ENCODE measurements at places on chromosomes 13 and 19.

DNA sequence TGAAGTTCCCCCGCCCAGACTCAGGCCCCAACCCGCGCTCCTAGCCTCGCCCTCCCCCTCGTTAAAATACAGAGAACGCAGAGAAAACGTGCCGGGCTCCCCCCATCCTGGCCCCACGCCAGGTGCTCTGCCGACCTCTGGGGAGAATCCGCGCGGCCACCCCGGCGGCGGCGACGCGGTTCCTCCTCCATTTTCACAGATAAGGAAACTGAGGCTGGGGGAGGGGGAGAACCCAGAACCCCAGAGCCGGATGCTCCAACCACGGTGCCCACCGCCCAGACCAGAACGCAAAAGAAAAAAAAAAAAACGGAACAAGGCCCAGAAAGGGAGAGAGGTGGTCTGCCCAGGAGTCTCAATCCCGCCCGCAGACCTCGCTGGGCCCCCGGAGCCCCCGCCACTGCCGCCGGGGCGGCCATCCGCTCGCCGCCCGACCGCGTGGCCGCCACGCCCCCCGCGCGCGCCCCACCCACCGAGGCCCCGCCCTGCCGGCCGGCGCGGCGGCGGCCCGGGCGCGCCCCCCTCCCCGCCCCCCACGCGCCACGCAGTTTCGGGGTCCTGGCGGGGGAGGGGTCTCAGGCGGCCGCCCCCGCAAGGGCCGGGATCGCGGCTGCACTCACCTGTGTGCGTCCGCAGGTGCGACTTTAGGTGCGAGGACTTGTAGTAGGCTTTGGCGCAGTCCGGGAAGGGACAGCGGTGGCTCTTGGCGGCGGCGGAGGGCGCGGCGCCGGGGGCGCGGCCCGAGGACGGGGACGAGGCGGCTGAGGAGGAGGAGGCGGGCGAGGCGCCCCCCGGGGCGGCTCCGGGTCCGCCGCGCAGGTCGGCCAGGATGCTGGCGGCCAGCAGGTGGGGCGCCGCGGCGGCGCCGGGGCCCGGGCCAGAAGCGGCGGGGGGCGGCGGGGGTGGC, 703 bp downstream of the KLF16 start:
- no peak for DNase-seq

DNA sequence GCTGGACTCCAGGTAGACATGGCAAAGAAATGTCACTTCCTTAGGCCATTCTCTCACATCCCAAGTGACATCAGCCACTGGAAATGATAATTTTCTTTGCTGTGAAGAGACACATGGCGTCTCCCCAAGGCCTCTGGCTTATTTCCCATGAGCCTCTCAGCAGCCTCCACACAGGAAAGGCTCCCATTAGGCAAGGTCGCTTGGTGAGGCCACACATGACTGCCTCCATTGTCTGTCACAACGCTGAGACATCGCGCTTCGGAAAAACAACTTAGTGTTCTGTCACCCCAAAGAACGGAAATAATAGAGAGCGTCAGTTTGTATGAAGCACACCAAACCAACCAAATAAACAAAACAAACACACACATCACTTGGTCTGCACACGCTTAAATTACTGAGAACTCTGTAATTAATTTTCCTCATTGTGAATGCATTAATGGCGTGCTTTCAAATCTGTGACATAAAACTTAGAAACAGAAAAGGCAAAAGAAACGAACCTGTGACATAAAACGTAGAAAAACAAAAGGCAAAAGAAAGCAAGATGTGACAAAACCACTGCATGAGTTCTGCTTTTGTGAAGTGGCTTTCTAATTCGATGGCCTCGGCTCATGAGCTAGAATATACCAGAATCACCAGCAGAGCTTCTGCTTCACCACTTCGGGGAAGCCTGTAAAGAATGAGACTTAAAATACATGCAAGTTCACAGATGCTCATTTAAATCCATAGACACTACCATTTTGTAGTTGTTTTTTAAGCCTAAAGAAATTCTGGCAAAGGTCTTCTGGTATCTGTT, 404.2 kb upstream of the SGCG start:
- no peak for DNase-seq

DNA sequence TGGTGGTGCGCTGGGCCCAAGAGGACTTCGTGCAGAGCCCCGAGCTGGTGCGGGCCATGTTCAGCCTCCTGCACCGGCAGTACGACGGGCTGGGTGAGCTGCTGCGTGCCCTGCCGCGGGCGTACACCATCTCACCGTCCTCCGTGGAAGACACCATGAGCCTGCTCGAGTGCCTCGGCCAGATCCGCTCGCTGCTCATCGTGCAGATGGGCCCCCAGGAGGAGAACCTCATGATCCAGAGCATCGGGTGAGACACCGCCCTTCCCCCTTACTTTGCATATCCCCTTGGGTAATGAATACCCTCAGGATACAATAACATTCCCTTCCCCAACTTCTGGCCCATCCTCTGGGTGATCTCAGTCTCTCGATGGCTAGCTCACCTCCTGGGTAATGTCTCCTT, 60.9 kb downstream of the RYR1 start:
- no peak for DNase-seq

DNA sequence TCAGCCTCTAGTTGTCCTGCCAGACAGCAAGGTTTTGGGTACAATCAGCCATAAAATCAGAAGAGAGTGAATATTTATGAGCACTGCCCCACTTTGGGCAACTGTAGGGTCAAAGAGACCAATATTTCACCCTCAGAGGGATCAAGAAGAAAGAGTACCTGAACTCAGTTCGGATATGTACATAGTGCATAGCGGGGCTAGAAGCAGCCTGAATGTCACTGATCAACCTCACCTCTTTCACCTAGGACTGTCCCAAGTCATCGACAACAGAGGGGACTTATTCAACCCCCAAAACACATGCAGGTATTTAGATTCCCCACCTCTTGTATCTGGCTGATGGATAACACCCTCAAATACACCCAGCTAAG, 446.9 kb downstream of the COG6 start:
- no peak for DNase-seq

DNA sequence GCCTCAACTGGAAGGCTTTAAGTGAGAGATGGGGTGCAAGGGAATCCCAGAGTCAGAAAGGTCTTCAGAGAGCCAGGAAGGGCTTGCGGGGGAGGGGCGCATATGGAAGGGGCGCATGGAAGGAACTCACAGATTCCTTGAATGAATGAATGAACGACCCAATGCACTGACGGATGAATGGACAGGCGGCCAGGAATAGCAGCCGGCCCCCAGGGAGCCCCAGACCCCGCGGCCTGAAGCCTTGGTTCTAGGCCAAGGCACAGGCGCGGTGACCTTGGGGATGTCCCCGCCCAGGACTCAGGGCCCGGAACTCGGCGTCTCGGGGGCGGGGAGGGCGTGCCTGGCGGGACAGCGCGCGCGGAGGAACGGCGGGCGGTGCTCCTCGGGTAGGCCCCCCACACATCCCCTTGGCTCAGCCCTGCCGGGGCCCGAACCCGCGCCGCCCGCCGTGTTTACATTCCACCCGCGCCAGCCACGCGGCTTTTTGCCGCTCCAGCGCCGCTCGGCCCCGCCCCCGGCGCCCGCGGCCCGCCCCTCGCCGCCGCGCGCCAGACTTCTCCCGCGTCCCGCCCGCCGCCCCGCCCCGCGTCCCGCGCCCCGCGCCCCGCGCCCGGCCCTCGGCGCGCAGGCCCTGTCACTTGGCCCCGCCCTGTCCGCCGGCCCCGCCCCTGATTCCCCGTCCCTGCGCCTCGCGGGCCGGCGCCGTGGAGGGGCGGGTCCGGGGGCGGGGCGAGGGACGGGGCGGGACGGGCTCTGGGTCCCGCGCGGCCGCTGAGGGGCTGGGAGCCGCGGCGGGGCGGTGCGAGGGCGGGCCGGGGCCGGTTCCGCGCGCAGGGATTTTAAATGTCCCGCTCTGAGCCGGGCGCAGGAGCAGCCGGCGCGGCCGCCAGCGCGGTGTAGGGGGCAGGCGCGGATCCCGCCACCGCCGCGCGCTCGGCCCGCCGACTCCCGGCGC, at the start of gene CCNE1:
Gene CCNE1 (plus strand): TSS at position 867 of the 955 bp plus-strand sequence. CDS start 565 bp downstream, outside the sequence.
- peak; percentile 53 for DNase-seq

GRCh38 chr19:14507704-14508542, 10.3 kb downstream of the DNAJB1 start:
- no peak for DNase-seq

- DNase-seq, result no peak
These were observed 577 bp upstream of the ACP7 start for GRCh38 chr19:39083599-39083982.

- no peak for DNase-seq
These were observed 145.3 kb downstream of the POSTN start for GRCh38 chr13:37453246-37453645.

- DNase-seq, result peak; percentile 91
These were observed 10.2 kb downstream of the STAP2 start for GRCh38 chr19:4328243-4328990.

GRCh38 chr19:33255781-33256180, 30.1 kb upstream of the SLC7A10 start:
- no peak for DNase-seq

- no peak for DNase-seq
These were observed 43.3 kb upstream of the RNF113B start for GRCh38 chr13:98220271-98220791.

DNA sequence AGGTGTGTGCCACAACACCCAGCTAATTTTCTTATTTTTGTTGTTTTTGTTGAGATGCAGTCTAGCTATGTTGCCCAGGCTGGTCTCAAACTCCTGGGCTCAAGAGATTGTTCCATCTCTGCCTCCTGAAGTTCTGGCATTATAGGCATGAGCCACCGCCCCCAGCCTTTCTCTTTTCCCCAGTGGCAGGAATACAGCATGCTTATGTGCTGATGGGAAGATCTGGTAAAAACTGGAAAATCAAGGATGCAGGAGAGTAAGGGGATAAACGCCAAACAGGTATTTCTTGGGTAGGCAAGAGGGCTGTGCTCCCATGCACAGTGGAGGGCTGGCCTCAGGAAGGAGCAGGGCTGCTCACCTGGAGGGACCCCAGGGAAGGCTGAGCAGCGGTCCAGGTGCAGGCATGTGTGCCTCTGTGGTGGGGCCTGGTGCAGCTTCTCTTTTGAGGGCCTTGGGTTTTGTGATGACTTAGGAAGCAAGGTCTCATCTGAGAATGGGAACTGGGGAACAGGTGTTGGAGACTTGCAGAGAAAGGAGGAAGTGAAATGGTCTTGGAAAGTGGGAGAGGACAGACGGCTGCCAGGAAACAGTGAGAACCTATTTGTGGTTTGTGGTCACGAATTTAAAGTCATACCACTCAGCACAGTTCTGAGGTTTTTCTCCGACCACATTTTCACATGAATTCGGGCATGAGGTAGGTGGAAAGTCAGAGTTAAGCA, 106.5 kb downstream of the TEX26 start:
- DNase-seq, result no peak

DNA sequence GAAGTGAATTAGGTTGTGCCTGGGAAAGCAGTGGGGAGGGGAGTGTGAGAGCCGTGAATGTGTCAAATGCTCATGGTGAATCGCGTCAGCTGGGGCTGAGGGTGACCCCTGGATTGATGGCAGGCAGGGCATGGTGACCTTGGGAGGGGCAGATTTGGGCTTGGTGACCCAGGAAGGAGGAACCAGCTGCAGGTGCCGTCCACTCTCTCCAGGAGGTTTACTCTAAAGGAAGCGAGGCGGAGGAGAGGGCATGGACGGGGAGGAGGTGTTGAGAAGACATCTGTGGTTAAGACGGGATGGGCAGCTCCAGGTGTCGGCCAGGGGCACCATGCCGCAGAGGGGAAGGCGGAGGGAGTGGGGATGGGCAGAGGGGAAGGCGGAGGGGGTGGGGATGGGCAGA, 28.7 kb downstream of the TMEM255B start:
- DNase-seq, result no peak

DNA sequence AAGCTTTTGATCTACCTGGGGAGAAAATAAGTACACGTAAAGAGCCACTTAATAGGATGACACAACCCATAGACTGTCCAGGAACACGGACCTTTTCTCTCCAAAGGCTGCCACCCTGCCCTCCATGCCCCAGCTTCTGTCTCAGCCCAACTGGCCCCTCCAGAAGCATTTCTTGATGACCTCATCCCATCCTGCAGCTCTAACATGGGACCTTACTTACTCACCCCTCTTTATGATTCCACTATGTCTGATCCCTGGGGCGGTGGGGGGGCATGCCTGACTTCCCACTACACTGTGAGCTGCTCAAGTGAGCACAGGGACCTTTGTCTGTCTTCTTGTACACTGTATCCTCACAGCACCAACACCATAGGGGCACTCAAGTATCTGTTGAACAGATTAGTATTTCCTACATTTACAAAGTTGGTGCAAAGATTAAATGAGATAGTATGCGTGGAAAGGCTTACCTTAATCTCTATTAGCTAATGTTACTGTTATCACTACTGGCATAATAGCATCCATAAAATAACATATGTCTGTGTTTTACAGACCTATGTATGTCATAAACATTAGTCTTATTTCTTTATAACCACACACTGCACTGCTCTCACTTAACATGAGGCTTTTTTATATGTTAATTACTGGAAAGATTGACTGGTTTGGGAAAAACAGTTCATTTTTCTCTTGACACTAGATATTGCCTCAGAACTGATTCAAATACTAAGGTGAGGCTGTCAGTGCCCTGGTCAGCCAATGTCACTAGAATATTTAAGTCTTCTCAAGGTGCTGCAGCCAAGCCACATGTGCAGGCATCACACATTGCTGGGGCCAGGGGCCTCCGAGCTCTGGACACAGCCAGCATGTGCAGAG, 100.9 kb downstream of the FOXO1 start:
- no peak for DNase-seq

DNA sequence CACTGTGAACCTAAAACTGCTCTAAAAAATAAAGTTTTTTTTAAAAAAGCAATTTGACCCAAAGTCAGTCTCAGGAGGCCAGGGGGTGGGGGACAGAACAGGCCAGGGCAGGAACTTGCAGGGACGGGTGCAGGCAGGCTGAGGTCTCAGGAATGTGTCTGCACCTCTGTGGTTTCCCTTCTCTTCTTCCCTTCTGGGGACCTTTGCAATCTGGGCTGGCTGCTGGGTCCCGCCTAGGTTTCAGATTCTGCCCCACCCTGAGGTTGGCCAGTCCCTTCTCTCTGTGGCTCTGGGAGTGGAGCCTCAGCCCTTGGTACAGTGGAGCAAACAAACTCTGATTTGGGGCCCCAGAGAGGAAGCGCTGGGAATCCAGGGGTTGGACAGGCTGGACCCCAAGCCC, 5.3 kb upstream of the F2RL3 start:
- DNase-seq, result no peak

GRCh38 chr13:113634279-113635047, 23.5 kb downstream of the ATP4B start:
- no peak for DNase-seq

GRCh38 chr13:66014771-66015170, 1215.4 kb downstream of the PCDH9 start:
- DNase-seq, result no peak

- DNase-seq, result no peak
These were observed 83.3 kb downstream of the CRYL1 start for GRCh38 chr13:20442375-20442774.

GRCh38 chr19:3761382-3762129, at the start of gene APBA3:
Gene APBA3 (minus strand): TSS chr19:3761692. CDS start chr19:3760264, 1,428 bp downstream.
- DNase-seq, result peak; percentile 69

DNA sequence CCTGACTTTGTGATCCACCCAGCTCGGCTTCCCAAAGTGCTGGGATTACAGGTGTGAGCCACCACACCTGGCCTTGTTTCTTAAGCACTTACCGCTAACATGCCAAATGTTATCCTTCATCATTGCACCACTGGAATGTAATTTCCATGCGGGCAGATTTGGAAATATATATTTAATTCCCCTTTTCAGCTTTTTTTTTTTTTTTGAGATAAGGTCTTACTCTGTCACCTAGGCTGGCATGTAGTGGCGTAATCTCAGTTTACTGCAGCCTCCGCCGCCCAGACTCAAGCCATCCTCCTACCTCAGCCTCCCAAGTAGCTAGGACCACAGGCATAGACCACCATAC, 4.3 kb upstream of the UPK1A start:
- DNase-seq, result no peak

- DNase-seq, result no peak
These were observed 11.2 kb upstream of the ARHGEF18 start for GRCh38 chr19:7337380-7338194.
